Thyroid gland (tissue), 4 donors: ENCODE measurements at places on chromosomes 5 and 9.

GRCh38 chr5:79529110-79529509, 15.2 kb upstream of the HOMER1 start:
- no peak for DNase-seq

- no peak for DNase-seq
These were observed 294.8 kb upstream of the RFX3 start for GRCh38 chr9:3820643-3821042.

GRCh38 chr5:82168294-82168693, 109.9 kb downstream of the RPS23 start:
- no peak for DNase-seq

DNA sequence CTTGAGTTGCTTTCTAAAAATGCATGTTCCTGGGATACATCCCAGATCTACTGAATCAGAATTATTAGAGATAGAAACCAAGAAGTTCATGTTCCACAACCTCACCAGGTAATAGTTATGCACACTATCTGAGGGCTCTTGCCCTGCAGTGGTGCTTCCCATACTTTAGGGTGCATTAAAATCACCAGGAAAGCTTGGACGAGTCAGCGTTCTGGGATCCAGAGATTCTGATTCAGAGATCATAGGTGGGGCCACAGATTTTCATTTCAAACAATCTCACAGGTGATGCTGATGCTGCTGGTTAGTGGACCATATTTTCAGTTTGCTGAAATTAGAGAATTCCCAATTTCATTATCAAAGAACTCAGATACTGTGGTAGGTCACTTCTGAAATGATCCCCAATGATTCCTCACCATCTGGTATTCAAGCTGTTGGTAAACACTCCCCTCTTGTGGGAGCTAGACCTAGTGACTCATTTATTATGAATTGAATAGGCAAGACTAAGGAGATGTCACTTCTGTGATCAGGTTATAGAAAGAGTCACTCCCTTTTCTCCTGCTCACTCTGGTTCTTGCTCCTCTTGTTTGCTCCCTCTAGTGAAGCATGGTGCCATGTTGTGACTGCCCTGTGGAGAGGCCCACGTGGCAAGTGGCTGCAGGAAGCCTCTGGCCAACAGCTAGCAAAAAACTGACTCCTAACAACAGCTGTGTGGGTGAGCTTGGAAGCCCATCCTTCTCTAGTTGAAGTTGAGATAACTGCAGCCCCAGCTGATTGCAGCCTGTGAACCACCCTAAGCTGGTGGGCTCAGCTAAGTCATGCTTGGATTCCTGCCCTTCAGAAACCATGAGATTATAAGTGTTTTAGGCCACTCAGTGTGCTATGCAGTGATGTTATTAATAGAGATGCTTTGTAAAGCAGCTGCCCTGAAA, 59.8 kb downstream of the SH3TC2 start:
- DNase-seq, result no peak

DNA sequence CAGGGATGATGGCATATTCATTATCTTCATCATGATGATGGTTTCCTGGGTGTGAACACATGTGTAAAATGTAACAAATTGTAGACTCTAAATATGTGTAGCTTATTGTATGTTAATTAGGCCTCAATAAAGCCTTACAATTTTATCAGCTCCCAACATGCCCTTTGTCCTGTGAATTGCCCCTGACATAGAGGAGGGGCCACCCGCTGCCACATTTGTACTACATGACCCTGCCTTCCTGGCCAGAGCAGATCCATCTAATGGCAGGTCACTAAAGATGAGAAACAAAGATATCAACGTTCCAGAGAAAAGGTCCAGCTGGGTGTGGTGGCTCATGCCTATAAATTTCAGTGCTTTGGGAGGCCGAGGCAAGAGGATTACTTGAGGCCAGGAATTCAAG, 117.2 kb downstream of the CAAP1 start:
- no peak for DNase-seq

- no peak for DNase-seq
These were observed 149.9 kb upstream of the FBN2 start for GRCh38 chr5:128687930-128688329.

- no peak for DNase-seq
These were observed 264.7 kb downstream of the TRIM32 start for GRCh38 chr9:116951588-116952435.

DNA sequence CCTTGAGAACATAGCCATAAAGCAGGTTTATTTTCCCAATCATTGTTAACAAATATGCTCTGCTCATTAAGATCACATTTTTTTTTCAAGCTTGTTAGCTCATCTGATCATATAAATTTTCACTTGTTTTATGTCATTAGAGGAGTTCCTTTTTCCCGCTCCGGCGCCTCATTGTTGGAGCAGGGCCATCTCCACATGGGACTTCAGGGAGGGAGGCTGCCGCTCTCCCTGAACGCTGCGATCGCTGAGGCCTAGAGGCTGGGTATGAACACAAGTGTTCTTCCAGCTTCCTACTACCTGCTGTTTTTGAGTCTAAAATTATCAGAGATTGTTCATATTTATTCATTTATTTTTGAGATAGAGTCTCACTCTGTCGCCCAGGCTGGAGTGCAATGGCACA, 246.9 kb downstream of the MPDZ start:
- no peak for DNase-seq

DNA sequence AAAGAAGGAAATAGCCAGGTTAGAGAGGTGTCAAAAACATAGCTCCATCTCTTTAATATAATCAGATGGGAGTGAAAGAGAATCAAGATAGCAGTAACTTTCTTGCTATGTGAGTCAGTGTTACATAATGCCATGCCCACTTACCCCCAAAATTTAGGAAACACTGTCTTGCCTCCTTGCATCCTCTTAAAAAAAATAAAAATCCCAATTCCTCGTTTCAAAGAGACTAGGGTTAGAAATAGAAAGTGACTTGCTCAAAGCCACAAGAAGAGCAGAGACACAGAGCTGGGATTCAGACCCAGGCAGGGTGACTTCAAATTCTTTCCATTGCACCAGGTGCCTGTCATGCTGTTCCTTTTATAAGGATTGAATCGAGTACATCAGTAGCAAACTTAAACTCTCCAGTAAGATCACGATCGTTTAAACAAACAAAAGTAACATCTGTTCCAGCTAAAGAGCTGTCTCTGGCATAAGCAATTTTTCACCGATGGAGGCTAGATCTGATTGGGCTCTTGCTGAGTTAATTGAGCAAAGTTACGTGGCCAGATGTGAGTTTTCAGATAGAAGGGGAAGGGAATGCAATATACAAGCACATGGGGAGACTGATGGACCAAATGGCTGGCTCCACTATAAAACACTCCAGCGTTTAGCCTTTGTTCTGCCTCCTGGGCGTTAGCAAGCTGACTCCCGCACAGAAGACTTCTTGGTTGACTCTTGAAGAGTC, 176.9 kb downstream of the PALM2AKAP2 start:
- DNase-seq, result no peak

- DNase-seq, result no peak
These were observed 4.5 kb downstream of the AK6 start for GRCh38 chr5:69364850-69365249.

DNA sequence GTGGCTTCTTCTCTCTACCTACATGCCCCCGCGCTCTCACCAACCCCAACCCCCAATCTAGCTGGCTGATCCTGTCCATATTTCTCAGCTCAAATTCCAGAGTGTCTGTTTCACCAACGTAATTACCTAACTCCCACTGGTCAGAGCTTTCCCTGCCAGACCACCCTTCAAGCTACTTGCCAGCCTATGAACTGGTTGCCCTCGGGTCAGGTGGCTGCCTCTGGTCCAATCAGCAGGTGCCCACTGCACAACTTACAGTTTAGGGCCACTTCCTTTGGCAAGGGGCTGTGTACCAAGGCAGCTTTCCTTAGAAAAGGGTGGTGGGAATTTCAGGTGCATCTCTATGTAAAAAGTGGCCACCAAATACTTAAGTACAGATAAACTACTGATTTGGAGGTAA, 92.2 kb upstream of the SLC30A5 start:
- DNase-seq, result no peak

- DNase-seq, result no peak
These were observed 136.6 kb downstream of the ADAMTS12 start for GRCh38 chr5:33755231-33755630.

- no peak for DNase-seq
These were observed 190.6 kb downstream of the MPDZ start for GRCh38 chr9:13088720-13089427.

- DNase-seq, result peak; percentile 55
These were observed 2.1 kb upstream of the NFIB start for GRCh38 chr9:14315875-14316601.

DNA sequence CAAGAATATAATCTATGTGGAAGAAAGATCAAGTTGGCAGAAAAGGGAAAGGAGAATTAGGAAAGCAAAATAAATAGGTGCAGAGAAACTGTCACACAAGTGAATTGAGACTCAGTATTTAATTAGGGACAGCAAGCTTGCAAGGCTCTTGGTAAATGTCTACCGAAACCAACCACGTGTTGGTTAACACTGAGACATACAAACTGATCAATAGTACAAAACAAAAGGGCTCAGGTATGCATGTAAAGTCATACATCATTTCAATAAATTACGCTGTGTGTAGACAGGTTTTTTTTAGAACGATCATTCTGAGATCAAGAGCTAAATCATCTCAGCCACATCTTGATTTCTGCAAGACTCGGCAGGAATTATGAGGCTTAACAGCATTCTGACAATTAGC, 225.4 kb downstream of the EBF1 start:
- no peak for DNase-seq

GRCh38 chr5:32428426-32428825, 16.1 kb downstream of the ZFR start:
- no peak for DNase-seq

GRCh38 chr5:174816858-174817257, 92.5 kb downstream of the MSX2 start:
- DNase-seq, result no peak

- no peak for DNase-seq
These were observed 12.6 kb downstream of the FOXD1 start for GRCh38 chr5:73435759-73436534.

DNA sequence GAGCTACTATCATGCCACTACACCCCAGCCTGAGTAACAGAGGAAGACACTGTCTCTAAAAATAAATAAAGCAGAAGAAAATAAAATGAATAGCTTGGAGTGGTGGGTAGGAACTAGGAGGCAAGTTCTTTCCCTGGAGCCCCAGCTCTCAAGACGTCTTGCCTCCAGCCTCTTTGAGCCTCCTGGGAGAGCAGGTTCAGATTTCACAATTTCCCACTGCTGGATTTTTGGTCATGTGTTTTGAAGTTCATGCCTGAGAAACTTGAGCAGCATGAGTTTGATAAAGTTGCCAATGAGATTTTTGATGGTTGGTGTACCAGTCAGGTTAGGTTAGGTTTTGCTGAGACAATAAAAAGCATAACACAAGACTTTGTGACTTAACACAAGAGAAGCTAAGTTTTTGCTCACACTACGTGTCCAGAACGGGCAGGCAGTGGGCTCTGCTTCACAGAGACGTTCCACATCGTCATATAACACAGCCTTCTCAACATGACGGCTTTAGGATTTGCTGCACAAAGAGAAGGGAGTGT, 4.1 kb upstream of the CCDC69 start:
- no peak for DNase-seq

GRCh38 chr9:133113949-133114885, 6.8 kb downstream of the RALGDS start:
- peak; percentile 62 for DNase-seq

- DNase-seq, result no peak
These were observed 215.2 kb downstream of the CRB2 start for GRCh38 chr9:123571240-123571639.

DNA sequence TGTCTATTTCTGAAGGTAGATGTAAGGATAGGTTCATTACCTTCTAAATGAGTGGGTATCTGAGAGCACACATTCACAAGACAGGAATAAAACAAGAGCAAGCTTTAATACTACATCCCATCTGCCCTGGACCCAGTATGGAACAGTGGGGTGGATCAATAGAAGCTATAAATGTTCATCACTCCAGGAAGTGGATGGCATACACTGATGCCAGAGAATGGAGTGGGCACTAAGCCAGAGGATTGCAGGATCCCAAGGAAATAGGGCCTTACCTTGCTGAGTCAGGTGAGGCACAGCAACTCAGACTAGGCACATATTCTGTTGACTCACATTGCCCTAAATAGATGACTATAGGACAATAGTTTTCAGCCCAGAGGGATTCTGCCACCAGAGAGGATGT, 21.3 kb upstream of the COX7C start:
- DNase-seq, result no peak

DNA sequence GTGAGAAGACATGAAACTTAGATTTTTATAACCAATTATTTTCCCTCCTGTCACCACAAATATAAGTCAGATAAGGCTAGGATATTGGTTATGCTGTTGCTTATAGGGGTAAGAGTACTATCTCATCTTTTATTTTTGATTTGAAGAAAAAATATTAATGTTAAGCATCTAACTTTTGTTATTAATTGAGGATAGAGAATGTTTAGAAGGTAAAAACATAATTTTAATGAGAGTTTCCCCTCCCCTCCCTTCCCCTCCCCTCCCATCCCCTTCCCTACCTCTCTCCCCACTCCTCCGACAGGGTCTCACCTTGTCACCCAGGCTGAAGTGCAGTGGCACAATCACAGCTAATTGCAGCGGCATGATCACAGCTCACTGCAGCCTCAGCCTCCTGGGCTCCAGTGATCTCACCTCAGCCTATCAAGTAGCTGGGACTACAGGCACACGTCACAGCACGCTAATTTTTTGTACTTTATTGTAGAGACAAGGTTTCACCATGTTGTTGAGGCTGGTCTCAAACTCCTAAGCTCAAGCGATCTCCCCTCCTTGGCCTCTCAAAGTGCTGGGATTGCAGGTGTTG, 86.7 kb downstream of the RIC1 start:
- no peak for DNase-seq

DNA sequence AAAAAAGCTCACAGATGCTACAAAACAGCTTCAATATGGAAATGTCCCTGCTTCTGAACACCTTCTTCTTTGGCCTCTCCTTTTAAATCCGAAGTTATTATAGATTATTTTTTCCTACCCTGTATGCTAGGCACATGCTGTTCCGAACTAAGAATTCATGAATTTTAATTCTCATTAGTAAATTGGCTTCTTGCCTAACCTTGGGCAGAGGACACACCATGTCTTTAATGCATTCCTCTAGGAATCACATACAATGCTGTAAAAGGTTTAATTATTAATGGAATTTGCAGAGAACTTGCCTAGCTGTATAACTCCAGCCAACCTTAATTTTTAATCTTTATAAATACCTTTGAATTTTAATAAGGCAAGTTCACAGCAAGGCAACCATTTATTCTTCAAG, 234.4 kb downstream of the NTRK2 start:
- DNase-seq, result no peak

GRCh38 chr5:152723482-152723881, 318.4 kb upstream of the NMUR2 start:
- DNase-seq, result no peak

GRCh38 chr5:83498585-83498984, 27.0 kb downstream of the VCAN start:
- DNase-seq, result no peak
